ENCODE measurements at places on chromosomes 5 and 9. TPM values are rescaled to one million over a fixed set of nuclear protein-coding genes. Genes with fewer than 3 reads are reported as not detected.

The SLC34A3 gene
- 0.23 TPM for total RNA-seq

- DNase-seq, result no peak
- no peak overlapping the region for H3K27ac ChIP-seq
- H3K4me3 ChIP-seq, result no peak overlapping the region
- no peaks in the 10 kb centered on the region for H3K36me3 ChIP-seq
- no peaks in the 10 kb centered on the region for H3K27me3 ChIP-seq
- H3K4me1 ChIP-seq, result no peaks in the 10 kb centered on the region
These were observed 87.0 kb upstream of the CCNH start for GRCh38 chr5:87499478-87500410.

The TNFSF8 gene
- total RNA-seq, result 3.8 TPM

DNA sequence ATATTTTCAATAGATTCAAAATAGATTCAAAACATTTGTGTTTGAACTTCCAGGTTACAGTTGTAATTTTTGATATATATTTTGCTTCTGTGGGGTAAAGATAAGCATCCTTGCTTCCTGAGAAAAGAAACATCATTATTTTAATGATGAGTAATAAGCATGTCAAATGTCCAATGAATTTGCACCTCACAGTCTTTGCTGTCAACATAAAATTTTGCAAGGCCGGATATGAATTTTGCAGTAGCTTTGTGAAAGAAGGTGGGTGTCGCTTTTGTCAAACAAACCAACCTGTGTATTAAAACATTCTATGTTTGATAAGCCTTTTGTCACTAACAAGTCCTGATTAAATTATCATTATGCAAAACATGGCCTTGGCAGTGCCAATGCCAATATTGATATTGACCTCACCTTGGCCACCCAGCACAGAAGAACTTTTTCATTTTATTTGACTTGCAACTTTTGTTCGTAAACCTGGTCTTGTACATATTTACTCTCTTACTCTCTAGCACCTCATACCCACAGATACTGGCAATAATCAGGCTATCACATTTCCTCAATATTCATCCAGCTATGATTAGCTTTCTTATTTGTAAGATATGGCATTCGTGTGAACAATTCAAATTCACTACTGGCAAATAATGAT is 645.0 kb upstream of the KLF4 start:
- H3K4me3 ChIP-seq, result no peak overlapping the region
- no peak overlapping the region for H3K27ac ChIP-seq
- H3K4me1 ChIP-seq, result no peaks in the 10 kb centered on the region
- no peak for DNase-seq
- H3K36me3 ChIP-seq, result no peaks in the 10 kb centered on the region

DNA sequence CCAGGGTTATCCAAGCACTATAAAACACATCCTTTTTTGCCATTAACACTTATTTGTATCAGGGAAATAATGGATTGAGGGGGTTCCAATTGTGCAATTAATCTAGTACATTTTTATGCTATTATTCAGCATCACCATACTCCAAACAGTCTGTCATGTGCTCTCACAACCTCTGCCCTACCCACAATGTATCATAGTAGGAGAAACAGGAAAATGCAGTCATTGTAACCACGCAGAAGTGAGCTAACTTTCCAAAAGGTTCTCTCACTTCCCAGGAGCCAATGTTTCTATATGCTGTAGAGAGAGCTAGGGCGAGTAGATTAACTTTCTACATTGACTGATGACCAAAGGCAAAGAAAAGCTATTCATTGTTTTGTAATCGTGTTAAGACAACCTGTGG is 29.8 kb downstream of the DAB2 start:
- H3K36me3 ChIP-seq, result peaks cover 42% of the 10 kb centered on the region
- peaks cover 29% of the 10 kb centered on the region for H3K4me1 ChIP-seq
- H3K4me3 ChIP-seq, result no peak overlapping the region

Measured in upper lobe of right lung (tissue), 1 donor.